ENCODE measurements at places on chromosomes 6 and 20.

DNA sequence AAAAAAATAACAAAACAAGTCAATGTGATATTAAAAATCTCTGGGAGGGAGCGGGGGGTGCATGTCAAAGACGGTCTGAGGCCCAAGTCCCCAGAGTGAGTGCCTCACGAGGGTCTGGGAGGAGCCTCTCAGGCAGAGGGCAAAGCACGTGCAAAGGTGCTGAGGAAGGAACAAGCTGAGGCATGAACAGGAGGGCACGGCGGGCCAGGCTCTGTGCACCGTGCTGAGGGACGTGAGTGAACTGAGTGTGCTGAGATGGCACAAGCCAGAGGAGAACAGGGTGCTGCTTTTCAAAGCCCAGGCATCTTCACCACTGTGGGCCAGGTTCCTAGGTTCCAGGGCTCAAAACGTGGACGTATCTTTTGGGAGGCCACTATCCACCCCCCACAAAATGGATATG is 142.1 kb upstream of the PHACTR3 start:
- DNase-seq: no peak

DNA sequence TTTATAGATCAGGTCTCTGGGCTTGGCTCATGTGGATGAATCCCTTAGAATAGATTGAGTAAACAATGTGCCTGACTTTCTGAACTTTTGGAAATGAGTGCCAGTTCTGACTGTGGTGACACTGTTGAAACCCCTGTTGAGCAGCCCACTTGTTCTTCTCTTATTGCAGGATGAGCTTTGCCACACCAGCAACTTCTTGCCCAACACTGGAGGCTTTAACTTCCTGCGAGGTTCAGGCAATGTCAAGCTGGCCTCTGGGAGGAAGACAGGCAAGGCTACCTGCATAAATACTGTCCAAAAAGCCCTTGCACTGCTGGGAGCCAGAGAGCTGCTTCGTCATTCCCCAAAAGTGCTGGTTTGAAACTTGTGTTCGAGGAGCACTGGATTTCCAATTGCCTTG is 32.8 kb upstream of the SMIM8 start:
- no peak for DNase-seq

DNA sequence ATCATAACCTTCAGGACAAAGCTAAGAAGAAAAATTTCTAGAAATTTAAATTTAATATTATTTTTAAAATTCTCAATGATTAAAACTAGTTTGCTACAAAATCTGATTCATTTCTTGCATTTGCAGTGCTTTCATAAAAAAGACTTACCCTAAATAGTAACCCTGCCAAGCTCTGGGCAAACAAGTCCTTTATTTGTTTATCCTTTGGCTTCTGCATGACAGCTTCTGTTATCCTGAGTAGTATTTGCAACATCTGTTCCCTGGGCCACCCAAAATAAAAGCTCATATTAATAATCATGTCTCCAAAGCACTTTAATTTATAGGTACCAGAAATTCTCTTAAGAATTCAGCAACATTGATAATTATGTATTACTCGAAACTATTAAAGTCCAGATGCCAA is 101.3 kb downstream of the RALGAPA2 start:
- no peak for DNase-seq

DNA sequence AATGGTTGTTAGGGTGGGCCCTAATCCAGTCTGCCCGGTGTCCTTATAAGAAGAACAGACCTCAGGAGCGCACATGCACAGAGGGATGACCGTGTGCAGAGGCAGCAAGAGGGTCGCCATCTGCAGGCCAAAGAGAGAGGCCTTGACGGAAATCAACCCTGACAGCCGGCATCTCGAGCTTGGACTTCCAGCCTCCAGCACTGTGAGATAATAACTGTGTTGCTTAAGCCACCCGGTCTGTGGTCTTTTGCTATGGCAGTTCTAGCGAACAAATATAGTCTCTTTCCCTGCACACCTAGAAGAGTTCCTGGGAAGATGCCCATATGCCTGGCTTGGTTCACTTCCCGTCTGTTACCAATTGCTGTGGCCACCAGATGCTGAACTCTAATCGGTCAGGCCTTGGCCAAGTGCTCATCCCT is 35.3 kb upstream of the PTGIS start:
- DNase-seq: no peak

- no peak for DNase-seq
These were observed 15.2 kb downstream of the GTPBP2 start for GRCh38 chr6:43613721-43614395.

DNA sequence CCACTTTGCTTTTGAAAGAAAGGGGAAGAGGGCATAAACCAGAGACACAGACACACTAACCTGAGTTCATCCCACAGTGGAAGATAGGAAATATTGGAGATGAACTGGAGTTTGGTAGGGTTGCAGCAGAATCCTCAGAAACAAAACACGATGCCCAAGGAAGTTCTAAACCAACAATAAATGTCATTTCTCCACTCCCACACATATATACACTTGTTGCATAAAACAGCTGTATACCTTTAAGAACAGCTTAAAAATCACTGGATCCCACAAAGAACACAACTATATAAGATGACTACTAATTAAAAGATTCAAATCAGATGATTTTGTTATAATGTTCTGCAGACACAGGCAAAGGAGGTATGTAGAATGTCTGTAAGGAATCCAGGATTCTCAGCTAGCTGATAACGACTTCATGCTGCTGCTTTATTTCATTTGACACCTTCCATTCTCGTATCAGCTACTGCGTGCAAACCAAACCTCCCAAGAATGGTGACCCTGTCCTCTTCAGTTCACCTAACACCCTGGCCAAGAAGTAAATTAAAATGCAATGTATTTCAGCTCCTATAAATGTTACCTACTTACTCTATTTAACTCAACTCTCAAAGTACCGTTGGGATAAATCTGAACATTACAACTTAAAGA is 14.3 kb downstream of the KIF13A start:
- no peak for DNase-seq

DNA sequence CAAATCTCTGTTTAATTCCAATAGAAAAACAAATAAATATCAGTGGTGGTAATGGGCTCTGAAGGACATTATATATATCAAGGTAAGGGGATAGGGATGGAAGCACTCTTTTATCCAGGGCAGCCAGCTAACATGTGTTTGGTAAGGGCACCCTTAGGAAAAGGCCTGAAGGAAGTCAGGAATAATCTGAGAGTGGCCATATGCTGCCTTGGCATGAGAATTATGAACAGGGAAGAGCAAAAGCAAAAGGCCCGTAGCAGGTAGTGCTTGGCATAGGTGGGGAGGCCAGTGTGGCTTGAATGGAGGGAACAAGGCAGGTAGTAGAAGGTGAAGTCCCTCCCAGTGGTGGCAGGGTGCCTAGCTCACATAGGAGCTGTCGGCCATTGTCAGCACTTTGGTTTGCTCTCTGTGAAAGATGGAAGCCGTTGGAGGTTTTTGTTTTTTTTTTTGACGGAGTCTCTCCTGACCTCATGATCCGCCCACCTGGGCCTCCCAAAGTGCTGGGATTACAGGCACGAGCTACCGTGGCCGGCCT is 39.6 kb upstream of the CSE1L start:
- DNase-seq: no peak

DNA sequence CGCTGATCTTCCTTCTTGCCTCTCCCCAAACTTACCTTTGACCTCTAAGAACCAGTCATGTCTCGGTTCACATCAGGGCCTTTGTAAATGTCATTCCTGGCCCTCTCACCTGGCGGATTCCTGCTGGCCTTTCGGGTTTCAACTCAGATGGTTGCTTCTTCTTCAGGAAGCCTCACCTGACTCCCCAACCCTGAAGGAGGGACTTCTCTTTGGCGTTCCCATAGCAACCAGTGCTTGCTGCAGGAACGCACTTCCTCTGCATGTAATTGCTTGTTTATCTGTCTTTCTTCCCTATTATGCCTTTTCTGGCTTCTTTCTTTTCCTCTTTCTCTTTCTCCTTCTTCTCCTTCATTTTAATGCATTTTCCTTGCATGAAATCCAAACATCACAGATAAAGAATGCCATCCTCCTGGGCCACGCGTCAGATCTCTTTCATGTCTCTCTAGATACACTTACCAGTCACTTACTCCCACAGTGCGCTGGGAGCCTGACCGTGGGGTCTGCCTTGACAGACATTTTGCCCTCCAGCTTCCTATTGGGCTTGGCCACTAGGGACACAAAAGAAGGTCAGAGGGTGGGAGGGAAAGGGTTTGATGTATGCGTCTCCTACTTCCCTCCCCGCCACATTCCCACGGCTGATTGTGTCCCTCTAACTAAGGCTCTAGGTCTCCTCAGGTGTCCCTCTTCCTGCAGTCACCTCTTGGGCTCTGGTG is 295.7 kb upstream of the TSHZ2 start:
- DNase-seq: no peak

- DNase-seq: no peak
These were observed 614.0 kb downstream of the UTRN start for GRCh38 chr6:144899161-144899560.

- DNase-seq: no peak
These were observed 7.0 kb downstream of the SYNJ2 start for GRCh38 chr6:157988700-157989063.

- DNase-seq: no peak
These were observed 1.5 kb downstream of the EBF4 start for GRCh38 chr20:2694008-2694471.

GRCh38 chr20:37408302-37409193 is 62.6 kb downstream of the SRC start:
- no peak for DNase-seq

- peak; percentile 26 for DNase-seq
These were observed 880 bp downstream of the ADNP start for GRCh38 chr20:50930139-50930975.

- DNase-seq: no peak
These were observed 3.3 kb upstream of the RSPO3 start for GRCh38 chr6:127115084-127115655.
